ENCODE measurements at places on chromosomes 13 and 19.

DNA sequence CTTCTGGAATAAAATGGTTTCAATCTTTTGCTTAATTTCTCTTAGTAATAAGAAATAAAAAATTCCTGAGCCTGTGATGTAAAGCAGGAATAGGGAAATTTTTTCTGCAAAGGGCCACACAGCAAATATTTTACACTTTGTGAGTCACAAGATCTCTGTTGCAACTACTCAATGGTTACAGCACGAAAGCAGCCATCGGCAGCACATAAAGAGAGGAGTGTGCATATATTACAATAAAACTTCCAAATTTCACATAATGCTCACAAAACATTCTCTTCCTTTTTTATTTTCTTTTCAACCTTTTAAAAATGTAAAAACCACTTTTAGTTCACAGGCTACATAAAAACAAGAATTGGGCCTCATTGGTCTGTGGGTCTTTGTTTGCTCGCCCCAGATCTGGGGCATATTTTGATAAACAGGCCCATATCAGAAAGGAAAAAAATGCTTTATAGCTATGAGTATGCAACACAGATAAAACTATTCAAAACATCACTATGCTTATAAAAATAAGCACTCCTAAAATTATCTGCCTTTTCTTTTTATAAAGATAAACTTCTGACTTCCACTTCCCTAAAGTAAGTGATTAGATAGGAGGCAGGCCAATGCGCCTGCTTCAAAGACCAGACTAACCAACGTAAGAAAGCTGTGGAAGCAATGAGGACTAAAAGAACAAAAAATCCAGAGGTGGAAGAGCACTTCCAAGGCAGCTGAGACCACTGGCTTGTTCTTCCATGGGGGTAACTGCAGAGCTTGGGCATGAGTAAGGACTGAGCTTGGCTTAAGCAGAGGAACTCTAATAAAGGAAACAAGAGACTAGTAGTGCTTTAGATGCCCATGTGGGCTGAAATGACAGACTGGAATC is 26.5 kb downstream of the MYCBP2 start:
- DNase-seq, result no peak

- no peak for DNase-seq
Observed at GRCh38 chr13:42333613-42334328, 61.8 kb downstream of the AKAP11 start.

GRCh38 chr13:100636441-100636840 is 38.2 kb downstream of the TMTC4 start:
- no peak for DNase-seq

GRCh38 chr13:113631341-113632095 is 26.5 kb downstream of the ATP4B start:
- no peak for DNase-seq

DNA sequence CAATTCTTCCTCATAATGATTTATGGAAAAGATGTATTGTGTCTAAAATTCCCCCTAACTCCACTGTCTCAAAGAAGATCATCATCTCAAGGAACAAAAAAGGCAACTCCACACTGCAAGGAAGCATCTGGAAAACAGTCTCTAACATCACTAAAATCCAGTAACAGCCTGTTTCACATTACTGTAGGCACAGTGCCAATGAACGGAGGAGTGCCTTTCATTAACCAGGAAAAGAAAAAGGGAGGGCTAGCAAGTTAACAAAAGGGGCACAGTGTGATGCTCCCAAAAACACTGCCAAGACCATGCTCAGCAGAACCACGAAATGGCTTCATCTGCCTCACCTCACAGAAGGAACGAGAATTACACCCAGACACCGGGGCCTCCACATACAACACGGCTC is 8.5 kb downstream of the TMTC4 start:
- DNase-seq, result no peak

GRCh38 chr19:732148-733069 is 18.5 kb upstream of the MISP start:
- DNase-seq, result no peak

- DNase-seq, result no peak
Observed at GRCh38 chr13:92913840-92914239, 312.8 kb upstream of the GPC6 start.

DNA sequence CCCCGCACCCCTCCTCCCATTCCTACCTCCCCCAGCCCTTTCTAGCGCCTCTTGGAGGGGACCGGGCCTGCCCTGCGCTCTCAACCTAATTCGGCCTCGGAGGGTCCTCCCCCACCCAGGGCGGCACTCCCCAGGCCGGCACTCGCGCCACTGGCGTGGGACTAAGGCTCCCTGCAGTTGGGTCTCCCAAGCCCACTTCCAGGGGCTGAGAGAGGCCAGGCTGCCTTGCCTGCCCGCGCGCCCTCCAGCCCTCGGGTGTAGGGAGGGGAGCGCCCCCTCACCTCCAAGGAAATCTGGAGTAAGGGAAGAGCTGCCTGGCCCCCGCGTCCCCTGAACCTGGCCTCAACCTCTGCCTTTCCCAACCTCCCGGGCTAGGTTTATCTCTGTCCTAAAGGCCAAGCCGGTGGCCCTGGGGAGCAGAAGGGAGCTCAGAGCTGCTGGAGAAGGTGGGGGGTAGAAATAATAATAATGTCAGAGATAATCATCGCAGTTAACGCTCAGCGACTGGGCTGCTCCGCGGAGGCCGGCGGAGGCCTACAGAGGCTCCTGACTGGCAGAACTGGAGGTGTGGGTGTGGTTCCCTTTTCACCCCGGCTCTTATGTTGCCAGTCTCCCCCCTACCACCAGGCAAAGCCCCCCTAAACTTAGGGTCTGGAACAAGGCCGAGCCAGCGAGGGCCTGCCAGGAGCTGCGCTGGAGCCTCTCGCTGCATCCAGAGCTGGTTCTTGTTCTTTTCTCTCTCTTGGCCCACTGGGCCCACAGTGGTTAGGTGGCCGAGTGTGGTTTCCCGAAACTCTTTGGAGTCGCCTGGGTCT is 9.6 kb downstream of the ZIC2 start:
- no peak for DNase-seq

All from stimulated activated CD4-positive, alpha-beta T cell treated with anti-CD3 and anti-CD28 coated beads, TNF-alpha, amount 100 ng/mL, for 4 hours (primary cell).